Type B pancreatic cell (in vitro differentiated cells): ENCODE measurements at places on chromosomes 1 and 21.

GRCh38 chr1:234270581-234271242 lies 102.5 kb upstream of the COA6 start:
- no peak for DNase-seq

DNA sequence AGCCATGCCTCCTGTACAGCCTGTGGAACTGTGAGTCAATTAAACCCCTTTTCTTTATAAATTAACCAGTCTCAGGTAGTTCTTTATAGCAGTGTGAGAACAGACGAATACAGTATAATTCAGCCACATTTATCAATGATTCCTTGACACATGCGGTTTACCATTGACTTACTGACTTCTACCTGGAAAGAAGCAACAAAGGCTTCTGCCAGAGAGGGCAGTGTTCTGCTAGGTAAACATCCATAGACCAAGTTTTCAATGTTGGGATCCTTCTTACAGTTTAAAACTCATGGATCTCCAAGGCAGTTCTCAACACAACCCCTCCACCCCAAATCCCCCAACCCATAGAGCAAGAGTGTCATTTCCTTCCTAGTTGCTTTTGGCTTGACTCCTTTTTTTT lies 150.6 kb downstream of the ZNF648 start:
- no peak for DNase-seq

DNA sequence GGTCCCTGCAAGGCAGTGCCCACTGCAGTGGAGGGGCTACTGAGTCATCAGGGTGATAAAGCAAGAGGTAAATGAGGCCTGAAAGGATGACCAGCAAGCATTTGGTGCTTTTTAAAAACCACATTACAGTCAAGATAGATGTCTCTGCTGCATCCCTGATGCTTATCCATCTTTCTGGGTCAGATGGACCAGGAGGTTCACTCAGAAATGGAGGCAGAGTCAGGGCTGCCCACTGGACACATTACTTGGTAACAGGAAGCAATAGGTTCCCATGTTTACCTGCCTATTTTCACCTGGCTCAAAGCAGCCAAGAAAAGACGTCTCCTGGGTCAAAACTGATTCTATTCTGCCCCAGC lies 3.6 kb downstream of the SPATA46 start:
- no peak for DNase-seq

- peak; percentile 65 for DNase-seq
These were observed 42.5 kb downstream of the WDR4 start for GRCh38 chr21:42836767-42837301.

DNA sequence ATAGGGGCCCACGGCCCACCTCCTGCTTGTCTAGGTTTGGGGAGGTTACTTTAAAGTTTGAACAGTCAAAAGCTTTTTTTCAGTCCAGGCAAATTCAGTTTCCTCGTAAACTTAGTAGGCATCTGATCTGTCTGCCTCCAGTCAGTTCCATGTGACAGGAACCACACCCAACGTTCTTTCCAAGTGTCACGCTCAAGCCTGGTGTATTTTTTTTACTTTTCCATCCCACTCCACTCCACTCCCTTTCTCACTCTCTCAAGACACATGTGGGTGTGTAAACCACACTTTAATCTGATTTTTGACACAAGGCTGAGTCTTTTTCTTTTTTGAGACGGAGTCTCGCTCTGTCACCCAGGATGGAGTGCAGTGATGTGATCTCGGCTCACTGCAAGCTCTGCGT lies 60.3 kb upstream of the GPR153 start:
- no peak for DNase-seq

DNA sequence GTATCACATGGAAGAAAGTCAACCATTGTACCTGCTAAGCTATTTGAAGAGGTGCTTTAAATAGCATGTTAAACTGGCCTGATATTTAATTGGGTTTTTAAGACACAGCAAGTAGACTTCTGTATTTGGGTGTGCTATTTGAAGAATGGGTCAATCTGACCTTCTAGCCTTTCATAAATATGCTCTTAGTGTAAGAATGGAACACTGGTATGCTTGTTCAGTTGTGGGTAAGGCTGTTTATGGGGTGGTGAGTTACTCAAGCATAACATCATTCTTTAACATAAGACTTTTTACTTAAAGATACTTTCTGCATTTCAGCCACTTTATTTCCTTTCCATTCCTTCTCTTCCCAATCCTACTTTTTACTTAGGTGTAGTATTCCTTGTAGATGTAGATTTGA lies 21.4 kb downstream of the AHCYL1 start:
- DNase-seq: no peak

- peak; percentile 65 for DNase-seq
These were observed 28.7 kb downstream of the COL6A2 start for GRCh38 chr21:46126309-46127238.

GRCh38 chr1:182569939-182570610 lies 19.0 kb downstream of the RNASEL start:
- no peak for DNase-seq

- no peak for DNase-seq
These were observed 1.2 kb upstream of the PTTG1IP start for GRCh38 chr21:44874497-44875315.

- no peak for DNase-seq
These were observed 764 bp upstream of the CFH start for GRCh38 chr1:196651079-196651478.

DNA sequence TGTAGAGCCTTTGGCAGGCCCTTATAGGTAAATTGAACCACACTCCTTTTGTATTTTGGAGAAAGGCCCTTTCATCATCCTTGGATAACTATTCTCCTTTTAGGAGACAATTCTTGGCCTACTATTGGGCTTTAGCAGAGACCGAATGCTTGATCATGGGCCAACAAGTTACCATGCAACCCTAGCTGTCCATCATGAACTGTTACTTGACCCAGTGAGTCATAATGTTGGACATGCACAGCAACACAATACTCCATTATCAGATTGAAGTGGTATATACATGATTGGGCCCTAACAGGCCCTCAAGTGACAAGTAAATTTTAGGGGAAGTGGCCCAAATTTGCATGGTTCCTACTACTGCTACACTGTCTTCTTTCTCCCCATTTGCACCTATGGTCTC lies 84.4 kb downstream of the CATSPERE start:
- no peak for DNase-seq

GRCh38 chr1:168146160-168146539 lies 9.4 kb upstream of the GPR161 start:
- no peak for DNase-seq

GRCh38 chr21:39022466-39022862 lies 160.8 kb downstream of the PSMG1 start:
- no peak for DNase-seq

DNA sequence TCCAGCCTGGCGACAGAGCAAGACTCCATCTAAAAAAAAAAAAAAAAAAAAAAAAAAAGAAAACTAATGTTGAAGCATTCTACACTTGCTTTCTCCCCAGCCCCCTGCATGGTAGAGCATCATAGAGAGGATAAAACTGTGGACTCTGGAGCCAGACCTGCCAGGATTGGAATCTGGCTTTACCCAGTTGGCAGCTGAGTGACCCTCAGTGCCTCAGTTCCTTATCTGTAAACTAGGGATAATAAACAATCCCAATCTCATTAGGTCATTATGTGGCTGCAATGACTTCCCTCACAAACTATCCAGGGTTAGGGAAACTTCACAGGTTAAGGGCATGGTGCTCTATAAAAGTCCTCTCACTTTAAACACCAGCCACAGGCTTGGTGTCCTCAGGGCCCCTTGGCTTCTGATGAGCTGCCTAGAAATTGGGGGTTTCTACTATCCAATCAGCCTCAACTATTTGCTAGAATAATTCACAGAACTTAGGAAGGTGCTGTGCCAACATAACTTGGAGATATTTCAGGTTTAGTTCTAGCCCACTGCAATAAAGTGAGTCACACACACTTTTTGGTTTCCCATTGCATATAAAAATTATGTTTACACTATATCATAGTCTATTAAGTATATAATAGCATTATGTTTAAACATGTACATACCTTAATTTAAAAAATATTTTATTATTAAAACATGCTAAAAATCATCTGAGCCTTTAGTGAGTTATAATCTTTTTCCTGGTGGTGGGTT lies 180.5 kb upstream of the B3GALT2 start:
- no peak for DNase-seq

GRCh38 chr1:30526652-30527345 lies 196.6 kb downstream of the MATN1 start:
- DNase-seq: peak; percentile 42

GRCh38 chr1:85225624-85226380 lies 25.0 kb upstream of the SYDE2 start:
- DNase-seq: no peak

GRCh38 chr1:76826072-76826845 lies 41.0 kb upstream of the ST6GALNAC5 start:
- DNase-seq: no peak

DNA sequence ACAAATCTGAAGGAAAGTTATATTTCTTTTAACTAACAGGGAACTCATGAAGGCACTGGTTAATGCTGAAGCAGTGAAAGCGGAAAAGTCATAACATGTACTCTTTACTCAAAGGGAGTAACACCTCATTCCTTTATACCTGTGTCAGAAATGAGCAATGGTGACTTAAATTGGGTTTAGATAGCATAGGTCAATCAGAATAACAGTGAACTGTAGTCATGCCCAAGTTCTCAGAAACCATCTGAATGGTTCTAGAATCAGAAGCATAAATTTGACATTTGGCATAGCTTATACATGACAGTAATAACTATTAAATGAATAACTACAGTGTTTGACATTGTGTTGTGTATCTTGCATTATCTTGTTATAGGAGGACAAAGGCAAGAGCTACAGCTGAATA lies 382.0 kb downstream of the NUF2 start:
- DNase-seq: no peak

- DNase-seq: no peak
These were observed 1150.9 kb downstream of the MRPL39 start for GRCh38 chr21:24456358-24456757.

DNA sequence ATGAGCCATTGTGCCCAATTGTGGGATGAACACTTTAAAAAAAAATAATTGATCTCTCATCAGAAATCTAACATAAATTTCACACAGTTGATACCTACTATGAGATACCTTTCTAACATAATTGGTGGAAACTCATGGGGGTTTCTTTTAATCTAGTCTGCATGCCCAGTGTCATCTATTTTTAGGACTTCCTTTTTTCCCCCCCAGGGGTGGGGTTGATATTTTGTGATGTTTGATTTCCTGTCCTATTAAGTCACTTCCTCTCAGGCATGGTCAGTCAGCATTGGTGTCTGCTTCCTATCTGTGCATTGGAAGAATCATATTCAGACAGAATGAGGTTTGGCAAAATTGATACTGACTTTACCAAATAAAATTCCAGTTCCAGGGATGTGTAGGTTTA lies 21.5 kb downstream of the NFYC start:
- DNase-seq: no peak

DNA sequence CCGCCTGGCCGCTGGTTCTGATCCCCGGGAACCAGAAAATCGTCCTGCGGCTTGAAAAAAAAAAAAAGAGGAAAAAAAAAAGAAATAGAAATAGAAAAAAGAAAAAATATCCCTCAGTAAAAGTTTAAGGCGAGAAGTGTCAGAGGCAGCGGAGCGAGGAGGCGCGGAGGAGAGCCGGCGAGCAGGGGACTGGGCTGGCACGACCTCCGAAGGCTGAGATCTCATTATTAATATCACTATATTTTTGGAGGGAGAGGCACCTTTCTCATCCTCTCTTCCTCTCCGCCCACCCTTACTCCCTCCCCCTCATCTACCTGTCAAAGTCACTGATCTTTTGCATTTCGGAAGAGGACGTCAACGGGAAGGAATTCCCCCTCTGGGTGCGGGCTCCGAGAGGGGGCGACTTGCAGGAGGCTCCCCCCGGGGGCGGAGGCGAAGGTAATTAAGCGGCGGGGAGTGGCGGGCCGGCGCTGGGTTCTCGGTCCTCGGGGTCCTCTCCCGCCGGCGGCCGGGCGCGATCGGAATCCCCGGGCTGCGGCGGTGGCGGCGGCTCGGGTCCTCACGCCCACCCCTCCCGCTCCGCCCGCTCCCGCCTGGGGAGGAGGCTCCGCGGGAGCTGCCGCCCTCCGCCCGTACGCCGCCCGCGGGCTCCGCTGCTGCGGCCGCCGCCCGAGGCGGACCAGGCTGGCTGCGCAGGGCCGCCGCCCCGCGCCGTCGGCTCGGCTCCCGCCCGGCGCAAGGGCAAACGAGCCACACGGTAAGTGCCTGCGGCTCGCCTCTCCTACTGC lies at the start of gene NTNG1:
TSS of gene NTNG1 (plus strand) at position 337 of the 788 bp plus-strand sequence.
- DNase-seq: peak; percentile 69

DNA sequence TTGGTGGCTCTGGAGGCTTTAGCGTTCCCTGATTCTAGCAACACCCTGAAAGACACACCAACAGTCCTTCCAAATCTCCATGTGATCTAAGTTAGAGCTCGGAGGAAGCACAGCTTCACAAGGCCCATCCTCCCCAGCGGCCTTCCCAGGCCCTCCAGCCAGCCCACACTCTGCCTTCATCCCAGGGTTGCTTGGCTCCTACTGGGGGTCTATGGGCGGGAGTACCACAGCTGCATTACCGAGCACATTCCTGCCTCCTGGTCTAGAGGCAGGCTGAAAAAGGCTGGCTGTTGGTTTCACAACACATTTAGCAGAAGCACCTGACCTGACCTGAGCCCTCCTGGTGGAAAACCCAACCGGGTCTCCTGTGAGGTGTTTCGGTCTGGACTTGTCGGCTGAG lies 54.7 kb upstream of the TRIM67 start:
- DNase-seq: no peak

DNA sequence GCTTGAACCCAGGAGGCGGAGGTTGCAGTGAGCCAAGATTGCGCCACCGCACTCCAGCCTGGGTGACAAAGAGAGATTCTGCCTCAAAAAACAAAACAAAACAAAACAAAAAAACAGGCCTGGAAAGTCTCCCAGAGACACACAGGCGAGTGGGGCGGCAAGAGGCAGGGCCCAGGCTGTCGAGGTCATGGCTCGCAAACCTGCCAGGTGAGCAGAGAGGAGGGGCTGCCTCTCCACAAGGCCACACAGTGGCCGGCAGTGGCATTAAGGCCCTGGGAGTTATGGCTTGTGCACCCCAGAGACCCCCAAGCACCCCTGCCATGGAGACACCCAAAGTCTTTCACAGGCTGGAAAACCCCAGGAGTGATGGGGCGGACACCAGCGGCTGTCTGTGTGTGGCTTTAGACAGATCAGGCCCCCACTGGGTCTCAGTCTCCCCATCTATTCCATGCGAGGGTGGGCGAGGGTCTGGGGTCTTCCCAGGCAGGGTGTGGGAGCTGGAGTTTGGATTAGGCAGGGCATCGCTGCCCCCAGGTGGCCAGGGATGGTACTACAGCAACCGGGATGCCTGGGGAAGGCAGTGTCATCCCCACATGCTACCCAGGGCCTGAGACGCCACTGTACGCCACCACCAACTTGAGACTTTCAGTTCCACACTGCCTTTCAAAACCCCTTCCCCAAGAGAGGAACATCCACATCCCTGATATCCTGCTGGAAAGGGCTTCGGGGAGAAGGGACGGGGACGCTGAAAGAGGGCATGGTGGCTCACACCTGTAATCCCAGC lies 7.3 kb upstream of the CTRC start:
- DNase-seq: peak; percentile 86

GRCh38 chr1:114627107-114627506 lies 42.7 kb downstream of the DENND2C start:
- DNase-seq: no peak
